Activated CD8-positive, alpha-beta memory T cell treated with anti-CD3 and anti-CD28 coated beads for 4 hours (primary cell): ENCODE measurements at places on chromosomes 3 and 15.

DNA sequence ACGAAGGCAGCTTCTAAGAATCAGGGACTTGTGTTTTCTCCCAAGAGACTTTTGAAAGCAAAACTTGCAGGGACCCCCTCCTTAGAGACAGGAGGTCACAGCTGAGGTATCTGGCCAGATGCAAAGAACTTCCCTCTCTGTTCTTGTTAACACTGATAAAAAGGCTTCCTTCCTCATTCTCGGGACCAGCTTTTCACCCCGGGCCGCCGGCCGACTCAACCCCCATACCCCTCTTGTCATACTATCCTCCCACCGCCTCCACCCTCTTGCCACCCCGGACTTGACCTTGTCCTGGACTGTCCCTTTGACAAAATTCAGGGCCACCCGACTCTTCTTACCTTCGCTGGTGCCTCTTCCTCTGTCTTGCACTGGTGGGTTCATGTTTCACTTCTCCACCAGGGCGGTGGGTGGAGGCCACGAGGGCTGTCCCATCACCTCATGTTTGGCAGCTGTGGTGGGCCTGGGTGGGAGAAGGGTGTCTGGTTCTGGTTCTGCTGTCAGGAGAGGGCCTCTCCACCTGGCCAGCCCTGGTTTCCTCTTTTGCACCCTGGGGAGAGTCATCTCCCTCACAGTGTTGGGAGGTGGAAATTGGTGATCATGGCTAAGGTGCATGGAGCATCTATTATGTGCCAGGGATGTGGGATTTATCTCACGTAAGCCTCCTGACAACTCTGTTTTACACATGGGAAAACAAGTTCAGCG, 32.5 kb downstream of the BHLHE40 start:
- no peak for DNase-seq

DNA sequence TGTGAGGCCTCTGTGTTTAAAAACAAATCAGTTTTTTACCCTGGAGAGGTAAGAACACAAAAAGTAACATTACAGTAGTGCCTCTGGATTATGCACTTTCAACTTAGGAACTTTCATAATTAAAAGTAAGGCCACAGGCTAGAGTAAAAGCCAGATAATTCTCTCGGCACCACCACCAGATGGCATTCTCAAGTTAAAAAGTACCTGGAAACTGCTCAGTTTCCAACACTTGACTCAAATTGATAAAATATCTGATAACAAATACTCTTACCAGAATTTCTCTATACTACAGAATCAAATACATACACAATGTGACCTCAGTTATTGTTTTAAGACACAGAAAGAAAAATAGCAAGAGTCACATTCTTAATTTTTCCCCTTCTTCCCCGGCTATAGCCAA, 19.9 kb downstream of the SPICE1 start:
- no peak for DNase-seq

DNA sequence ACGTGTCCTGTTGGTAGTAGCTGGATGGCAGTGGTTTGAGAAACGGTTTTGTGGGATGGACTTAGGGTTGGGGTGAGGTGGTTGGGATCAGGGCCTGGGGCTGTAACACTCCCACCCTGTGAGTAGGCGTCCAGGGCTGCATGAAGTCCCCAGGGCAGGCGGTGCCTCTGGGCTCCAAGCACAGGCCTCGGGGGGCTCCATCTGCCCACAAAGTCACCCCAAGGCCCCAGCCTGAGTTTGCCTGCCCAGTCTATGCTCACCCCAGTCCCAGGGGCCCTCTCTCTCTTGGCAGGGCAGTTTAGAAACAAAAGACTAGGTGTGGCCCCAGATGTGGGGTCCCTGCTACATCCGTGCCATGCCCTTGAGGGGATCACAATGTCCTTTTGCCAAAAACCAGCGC, 86.9 kb upstream of the PRR23E start:
- DNase-seq, result no peak

DNA sequence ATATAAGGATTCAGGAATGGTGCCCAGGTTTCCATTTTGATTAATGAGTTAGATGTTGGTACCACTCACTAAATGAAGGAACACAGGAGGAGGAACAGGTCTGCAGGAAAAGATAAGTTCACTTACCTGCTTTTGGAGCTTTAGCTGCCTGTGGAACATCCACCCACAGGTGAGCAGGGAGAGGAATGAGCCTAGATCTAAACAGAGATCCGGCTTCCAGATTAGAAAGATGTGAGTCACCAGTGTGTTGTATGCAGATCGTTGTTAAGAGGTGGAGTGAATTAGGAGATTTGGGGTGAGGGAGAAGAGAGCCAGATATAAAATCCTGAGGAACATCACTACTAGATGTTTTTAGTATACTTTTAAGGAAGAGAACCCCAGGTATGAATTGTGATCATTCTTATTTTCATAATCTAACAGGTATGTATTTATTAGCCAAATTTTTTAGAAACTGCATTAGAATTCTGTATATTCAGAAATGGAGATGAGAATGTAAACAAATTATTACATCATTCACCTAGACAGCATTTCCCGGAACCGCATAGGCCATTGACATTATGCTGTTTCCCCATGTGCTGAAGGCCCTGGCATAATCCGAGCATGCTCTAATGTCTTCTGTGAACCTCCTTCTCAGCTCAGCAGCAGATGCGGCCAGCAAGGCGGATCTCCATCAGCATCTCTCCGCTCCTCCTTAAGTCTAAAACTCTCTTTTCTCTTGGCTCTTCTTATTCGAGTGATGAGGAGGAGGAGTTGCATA, 118.2 kb downstream of the KLHL25 start:
- no peak for DNase-seq

- no peak for DNase-seq
These were observed 4.1 kb upstream of the COL6A5 start for GRCh38 chr3:130341388-130341787.

GRCh38 chr3:155308831-155309230, 15.3 kb upstream of the STRIT1 start:
- no peak for DNase-seq

- DNase-seq, result no peak
These were observed 608.5 kb upstream of the AGTR1 start for GRCh38 chr3:148089171-148089570.

DNA sequence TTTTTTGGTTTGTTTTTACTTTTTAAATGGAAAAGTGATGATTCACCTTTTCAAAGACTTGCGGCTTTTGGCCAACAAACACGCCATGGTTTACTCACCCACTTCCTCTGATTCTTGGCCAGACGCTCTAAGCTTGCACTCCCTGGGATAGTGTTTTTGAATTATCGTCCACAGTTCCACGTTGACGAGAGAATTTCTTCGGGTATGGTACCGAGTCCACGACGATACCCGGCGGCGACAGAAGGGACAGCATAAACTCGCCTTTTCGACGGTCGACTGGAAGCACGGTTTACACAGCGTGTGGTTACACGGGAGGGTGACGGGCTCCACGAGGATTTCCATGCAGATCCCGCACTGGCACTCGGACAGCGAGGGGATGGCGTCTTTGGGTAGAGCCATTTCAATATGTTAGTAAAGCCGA, 783 bp downstream of the RNF168 start:
- DNase-seq, result peak; percentile 47

- DNase-seq, result no peak
These were observed 3.1 kb downstream of the C3orf20 start for GRCh38 chr3:14678015-14678503.

DNA sequence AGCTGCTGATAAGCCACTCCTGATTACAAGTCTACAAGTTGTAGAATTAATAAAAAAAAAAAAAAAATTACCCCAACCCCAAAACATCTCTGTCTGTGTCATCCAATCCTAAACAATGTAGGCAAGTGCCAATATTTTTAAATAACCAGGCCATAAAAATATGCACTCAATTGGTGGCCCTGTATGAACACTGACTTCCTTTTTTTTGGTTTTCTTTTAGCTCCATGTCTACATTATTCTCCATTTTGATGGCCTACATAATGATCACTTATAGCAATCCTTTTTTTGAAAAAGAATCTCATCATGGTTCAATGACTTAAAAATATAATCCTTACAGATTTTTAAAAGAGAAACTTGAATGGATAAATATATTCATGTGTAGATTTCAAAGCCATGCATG, 72.1 kb downstream of the FOXP1 start:
- DNase-seq, result no peak

- no peak for DNase-seq
These were observed 7.5 kb downstream of the PCSK6 start for GRCh38 chr15:101481917-101482525.

DNA sequence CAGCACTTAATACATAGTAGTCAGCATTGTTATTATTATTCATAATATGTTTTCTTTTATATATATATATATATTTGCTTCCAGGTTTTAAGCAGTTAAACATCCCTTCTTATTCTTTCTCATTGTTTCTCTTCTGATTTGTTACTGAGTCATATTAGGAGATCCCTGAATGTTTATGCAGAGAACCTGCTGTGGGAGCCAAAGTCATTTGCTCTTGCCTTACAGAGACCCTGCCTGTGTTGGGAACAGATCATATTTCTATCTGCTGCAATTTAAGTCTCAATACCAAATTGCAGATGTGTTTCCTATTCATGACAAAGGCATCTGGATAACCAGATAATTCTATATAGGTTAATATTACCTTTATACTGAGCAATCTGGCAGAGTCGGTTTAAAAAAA, 323.0 kb upstream of the UMPS start:
- no peak for DNase-seq

GRCh38 chr3:58387650-58388546, 45.7 kb downstream of the PDHB start:
- no peak for DNase-seq

GRCh38 chr3:186107215-186108105, 1.4 kb downstream of the ETV5 start:
- DNase-seq, result no peak

GRCh38 chr3:16510620-16511319, 2.7 kb downstream of the RFTN1 start:
- no peak for DNase-seq

DNA sequence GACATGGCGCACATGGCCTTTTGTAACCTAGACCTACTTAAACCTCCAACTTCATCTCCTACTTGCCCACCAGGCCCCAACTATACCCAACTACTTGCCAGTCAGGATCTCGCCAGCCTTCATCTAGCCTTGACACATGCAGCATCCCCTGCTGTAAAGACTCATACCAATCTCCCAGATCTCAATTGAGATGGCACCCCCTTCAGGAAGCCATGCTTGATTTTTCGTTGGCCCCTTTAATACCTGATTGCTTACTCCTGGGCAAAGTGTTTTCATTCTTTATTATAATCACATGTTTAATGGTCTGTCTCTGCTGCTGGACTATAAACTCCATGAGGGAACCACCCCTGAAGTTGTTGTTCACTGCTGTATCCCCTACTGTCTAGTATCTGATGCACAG, 150.8 kb downstream of the SOX2 start:
- no peak for DNase-seq

- no peak for DNase-seq
These were observed 52.6 kb downstream of the RFTN1 start for GRCh38 chr3:16460886-16461285.

DNA sequence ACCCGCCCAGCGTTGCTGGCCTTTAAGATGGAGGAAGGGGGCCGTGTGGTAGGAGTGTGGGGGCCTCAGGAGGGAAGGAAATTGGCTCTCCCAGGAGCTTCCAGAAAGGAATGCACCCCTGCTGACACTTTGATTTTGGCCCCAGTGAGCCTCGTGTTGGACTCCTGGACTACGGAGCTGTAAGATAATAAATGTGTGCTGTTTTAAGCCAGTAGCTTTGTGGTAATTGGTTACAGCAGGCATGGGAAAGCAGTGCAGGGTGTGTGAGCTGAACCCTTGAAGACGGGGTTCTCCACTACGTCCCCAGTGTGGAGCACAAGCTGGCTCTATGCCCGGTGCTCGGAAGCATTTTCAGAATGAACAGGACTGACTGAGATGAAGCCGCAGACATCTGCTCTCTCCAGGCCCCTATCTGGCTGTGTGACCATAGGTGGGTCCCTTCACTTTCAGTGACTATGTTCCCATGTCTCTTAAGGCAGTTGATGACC, 22.9 kb upstream of the CGNL1 start:
- DNase-seq, result no peak

DNA sequence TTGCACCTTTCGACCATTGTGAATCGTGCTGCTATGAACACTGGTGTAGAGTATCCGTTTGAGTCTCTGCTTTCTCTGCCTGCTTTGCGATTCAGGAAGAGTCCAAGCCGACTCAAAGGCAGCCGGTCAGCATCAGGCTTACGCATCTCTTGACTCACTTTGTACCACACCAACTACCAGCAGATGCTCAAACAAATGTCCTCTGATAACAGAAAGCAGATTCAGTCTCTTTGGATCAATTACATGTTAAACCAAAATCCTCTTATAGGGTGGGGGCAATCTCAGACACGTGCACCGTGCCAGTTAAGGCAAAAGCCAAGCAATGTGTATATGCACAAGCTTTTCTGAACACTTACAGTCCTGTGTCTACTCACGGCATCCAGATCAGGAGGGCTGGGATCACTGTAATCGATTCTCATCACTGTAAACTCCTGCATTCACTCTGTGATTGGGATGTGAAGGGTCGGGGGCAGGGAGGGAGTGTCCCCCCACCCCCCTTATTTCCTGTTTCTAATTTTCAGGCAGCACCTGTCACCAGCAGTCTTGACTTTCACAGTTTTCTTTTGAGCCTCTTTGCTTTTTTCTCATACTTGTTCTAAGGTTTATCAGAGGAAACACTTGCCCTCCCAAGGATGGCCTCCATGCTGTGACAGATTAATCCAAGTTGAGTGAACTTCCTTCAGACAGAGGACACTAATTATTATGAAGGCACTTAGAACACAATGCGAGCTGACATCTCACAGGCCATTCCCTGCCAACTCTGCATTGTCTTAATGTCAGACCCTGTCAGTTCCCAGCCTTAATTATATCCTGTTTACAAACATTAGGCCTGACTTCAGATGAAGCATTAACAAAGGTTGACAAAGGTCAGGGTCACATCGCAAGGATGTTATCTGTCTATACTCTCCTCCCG, 153.5 kb downstream of the MECOM start:
- no peak for DNase-seq

GRCh38 chr3:123778991-123779622, 105.0 kb downstream of the MYLK start:
- no peak for DNase-seq

DNA sequence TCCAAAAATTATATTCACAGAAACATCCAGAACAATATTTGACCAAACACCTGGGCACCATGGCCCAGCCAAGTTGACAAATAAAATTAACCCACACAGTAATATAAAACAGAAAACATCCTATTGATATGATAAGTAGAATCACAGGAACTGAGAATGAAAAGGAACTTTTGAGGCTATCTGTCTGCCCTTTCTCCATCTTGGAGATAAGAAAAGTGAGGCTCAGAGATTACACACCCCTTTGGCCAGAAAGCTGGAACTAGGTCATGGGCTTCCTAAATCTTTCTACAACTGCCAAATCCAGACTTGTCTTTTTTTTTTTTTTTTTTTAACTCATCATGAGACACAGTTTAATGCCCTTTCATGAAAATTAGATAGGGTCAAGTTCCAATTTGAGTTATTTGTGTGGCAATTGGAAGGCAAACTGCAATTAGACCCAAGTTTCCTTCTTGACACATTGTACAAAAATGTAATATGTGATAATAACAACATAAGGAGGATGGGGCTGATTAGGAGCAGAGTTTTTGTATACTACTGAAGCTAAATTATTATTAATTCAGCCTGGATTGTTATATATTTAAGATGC, 137.2 kb downstream of the RPL22L1 start:
- DNase-seq, result no peak
